ENCODE measurements at places on chromosomes 5 and 9.

- no peak for DNase-seq
Observed at GRCh38 chr5:90747175-90747574, 188.6 kb downstream of the ADGRV1 start.

GRCh38 chr9:136238342-136238732 lies 7.3 kb downstream of the QSOX2 start:
- DNase-seq, result no peak

- DNase-seq, result no peak
Observed at GRCh38 chr5:67065696-67066095, 130.9 kb downstream of the CD180 start.

DNA sequence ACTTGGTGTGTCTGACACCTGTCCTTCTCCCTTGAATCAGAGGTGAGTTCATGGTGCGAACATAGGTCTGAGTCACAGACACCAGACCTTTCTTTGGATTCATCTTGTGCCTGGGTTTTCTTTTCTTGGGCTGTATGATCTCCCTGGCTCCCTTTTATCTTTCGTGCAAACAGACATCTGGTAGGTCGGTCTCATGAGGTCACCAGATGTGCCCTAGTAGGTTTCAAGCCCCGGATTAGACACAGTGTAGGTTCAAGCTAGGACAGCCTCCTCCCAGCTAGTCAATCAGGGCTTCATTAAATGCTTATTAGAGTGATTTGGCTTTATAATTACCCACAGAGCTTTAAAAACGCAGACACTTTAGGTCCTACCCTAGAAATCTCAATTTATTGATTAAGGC lies 106.0 kb upstream of the MYO10 start:
- DNase-seq, result no peak

DNA sequence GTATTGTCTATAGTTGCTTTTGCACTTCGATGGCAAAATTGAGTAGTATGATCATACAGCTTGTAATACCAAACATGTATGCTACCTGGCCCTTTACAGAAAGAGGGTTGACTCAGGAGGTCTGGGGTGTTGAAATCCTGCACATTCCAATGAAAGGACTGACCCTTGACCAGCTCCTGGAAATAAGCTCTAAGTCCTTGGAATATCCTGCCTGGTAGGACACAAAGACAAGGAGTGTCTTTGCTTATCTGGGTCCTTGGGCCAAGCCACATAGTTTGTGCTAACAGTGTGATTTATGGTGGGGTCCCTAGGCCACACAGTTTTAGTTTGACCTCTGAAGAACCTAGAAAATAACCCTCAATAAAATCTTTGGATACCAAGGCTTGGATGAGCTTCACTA lies 89.3 kb upstream of the FTMT start:
- DNase-seq, result no peak

- DNase-seq, result no peak
Observed at GRCh38 chr9:135968083-135968476, 6.9 kb upstream of the UBAC1 start.

- DNase-seq, result peak; percentile 79
Observed at GRCh38 chr5:60803712-60804111, 40.4 kb downstream of the ELOVL7 start.

DNA sequence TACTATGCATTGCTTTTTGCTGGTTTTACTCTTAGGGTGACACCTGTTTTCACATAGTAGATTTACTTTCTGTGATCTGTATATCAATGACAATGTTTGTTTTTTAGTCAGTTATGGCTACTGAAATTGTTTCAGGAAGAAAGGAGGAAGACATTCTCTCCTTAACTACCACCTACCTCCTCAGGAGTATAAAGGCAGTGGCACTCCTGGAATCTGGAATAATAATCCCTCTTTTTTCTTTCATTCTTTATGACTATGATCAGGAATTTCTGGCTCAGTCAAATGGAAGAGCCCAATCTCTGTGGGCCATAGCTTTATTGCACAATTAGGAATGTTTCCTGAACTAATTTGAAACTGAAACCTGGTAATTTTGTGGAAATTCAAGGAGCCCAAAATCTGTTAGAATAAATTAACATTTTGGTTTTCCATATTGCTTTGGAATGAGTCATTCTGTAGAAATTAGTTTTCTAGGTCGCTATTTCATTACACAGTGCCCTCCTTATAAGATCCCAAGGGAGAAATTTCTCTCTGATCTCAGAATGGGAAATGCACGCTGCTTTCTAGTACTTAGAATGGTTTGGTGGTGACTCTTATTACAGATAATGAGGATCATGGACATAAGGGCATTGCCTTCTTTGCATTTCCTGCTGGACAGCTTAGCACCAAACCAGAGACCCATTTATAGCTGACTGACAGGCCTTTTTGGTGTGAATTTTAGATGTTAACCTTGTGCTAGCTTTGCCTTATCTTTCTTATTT lies 95.3 kb upstream of the VLDLR start:
- DNase-seq, result no peak

GRCh38 chr5:138724470-138725146 lies 28.6 kb upstream of the CTNNA1 start:
- peak; percentile 90 for DNase-seq

DNA sequence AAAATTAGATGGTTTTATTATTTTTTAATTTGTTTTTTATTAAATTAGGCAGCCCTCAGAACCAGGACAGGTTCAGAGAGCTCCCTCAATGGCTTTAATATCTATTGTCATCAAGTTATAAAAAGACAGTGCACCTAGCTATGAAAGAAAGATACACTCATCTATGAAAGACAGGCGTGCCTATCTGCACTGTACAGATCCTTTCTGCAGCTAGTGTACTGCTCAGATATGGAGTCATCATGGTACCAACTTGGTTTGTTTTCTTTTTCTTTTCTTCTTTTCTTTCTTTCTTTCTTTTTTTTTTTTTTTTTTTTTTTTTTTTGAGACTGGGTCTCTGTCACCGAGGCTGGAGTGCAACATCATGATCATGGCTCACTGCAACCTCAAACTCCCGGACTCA lies 54.8 kb upstream of the GPBP1 start:
- no peak for DNase-seq
